MG63 (cell line): ENCODE measurements at places on chromosomes 2 and 18. TPM values are rescaled to one million over a fixed set of nuclear protein-coding genes. Genes with fewer than 3 reads are reported as not detected.

GPAT2 gene
- total RNA-seq = not detected in 2 replicates

RAD51AP2 gene
- not detected in 2 replicates for total RNA-seq

KCTD18 gene
- total RNA-seq = 13.0 and 30.5 TPM in 2 replicates

COL3A1 gene
- 104 and 106 TPM in 2 replicates for total RNA-seq

CD226 gene
- total RNA-seq = 0.07 and 0.10 TPM in 2 replicates

EVX2 gene
- not detected in 2 replicates for total RNA-seq

TOGARAM2 gene
- total RNA-seq = 1.0 and 3.7 TPM in 2 replicates

LRP2 gene
- not detected in 2 replicates for total RNA-seq

LAMA1 gene
- 1.1 and 1.6 TPM in 2 replicates for total RNA-seq

ANKZF1 gene
- 21.3 and 23.4 TPM in 2 replicates for total RNA-seq

HMSD gene
- total RNA-seq = not detected in 2 replicates

SPC25 gene
- total RNA-seq = 28.1 and 32.4 TPM in 2 replicates

C2orf78 gene
- not detected in 2 replicates for total RNA-seq

CNGA3 gene
- total RNA-seq = not detected in 2 replicates

DNA sequence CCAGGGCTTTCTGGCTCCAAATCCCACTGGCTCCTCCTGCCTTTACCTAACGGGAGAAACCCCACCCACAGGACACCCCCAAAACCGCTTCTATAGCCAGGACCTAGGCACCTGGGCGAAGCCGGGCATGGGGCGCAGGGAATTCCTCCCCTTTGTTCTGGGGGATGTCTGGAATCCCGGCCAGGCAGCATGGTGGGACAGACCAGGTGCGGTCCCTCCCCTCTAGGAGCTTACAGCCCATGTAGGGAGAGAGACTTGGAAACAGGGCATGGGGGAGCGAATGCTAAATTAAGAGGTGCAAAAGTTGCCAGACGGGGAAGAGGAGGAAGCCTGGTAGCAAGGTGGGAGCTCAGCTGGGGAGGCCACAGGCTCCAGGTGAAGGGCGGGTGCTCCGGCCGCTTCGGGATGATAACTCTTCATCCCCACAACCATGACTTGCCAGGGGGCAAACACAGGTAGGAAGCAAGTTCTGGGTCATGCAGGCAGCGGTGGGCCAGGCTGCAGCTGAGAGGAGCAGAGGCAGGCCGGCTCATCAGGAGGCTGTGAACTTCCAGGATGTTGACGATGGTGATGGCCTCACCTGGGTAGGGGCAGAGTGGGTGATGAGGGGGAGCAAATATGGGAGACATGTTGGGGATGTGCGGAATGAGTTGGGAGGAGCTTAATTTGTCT lies 1.3 kb downstream of the TMEM37 start:
- no peak for DNase-seq

GRCh38 chr2:75549401-75550253 lies 11.1 kb downstream of the EVA1A start:
- no peak for DNase-seq

DNA sequence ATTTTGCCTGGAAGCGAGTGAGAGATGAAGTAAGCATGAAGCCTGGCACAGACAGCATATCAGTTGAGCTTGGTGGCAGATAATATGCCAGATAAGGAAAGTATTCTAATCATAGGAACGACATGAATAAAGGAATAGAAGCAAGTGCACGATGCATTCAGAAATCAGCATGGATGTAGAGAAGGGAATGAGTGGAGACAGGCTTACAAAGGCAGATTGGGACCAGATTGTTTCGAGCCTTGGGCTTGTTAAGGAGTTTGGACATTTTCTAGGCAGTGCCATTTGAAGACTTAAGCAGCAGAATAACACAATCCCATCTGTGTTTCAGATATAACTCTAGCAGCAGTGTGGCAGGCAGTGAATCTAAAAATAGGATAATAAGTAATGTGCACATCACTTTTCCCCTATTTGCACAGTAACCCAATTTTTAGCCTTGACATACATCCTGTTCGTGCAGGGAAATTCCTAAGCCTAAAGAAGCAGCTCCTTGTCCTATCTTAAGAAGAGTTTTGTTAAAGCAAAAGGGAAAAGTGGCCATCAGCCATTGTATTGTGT lies 450.2 kb downstream of the PLCL1 start:
- no peak for DNase-seq

DNA sequence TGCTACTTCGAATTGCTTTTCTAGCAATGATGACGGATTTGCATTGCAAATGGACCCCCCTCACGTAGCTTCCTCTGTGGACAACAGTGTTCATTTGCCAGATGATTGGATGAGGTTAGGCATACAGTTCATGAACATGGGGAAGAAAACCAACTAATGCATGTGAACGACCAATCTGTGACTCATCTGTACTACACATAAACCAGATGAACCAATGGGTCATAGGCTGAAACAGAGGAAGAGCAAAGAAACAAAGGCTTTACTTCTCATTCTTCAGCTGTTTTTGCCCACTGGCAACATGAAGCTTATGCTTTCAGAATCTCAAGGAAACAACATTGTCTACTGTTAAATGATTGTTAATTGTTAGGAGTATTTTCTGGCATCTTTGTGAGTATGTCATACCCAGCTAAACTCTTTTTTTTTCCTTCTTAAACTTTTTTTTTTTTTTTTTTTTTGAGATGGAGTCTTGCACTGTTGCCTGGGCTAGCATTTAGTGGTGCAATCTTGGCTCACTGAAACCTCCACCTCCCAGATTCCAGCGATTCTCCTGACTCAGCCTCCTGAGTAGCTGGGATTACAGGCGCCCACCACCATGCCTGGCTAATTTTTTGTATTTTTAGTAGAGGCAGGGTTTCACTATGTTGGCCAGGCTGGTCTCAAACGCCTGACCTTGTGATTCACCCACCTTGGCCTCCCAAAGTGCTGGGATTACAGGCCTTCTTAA lies 35.5 kb downstream of the EFEMP1 start:
- peak; percentile 61 for DNase-seq

GRCh38 chr2:155663265-155663664 lies 669.3 kb downstream of the NR4A2 start:
- DNase-seq = no peak

DNA sequence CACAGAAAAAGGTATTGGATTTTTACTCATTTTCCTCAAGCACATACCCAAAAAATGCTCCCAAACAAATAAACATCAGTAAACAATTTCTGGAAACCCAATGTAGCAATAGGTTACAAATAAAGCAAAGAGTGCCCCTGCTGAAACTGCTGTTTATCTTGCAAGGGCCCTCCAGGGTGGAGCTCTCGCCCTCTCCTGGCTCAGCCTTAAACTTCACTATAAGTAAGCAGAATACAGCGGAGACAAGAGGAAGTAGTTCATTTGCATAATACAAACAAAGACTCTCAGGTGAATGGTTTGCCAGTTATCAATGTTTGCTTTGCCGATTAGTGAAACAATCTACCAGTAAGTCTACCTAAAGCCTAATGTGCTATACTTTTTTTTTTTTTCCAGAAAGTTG lies 437.6 kb downstream of the DLGAP1 start:
- DNase-seq = peak; percentile 8

GRCh38 chr2:40559175-40559574 lies 107.3 kb upstream of the SLC8A1 start:
- peak; percentile 33 for DNase-seq

- no peak for DNase-seq
These were observed 22.0 kb upstream of the POLR1B start for GRCh38 chr2:112520234-112520783.

- no peak for DNase-seq
These were observed 87.1 kb upstream of the MCFD2 start for GRCh38 chr2:47002480-47003381.

- DNase-seq = no peak
These were observed 592.0 kb upstream of the LRRTM1 start for GRCh38 chr2:80896576-80896975.

GRCh38 chr2:158038901-158039300 lies 62.8 kb upstream of the UPP2 start:
- no peak for DNase-seq

- DNase-seq = no peak
These were observed 246.3 kb downstream of the IRS1 start for GRCh38 chr2:226553333-226553732.

DNA sequence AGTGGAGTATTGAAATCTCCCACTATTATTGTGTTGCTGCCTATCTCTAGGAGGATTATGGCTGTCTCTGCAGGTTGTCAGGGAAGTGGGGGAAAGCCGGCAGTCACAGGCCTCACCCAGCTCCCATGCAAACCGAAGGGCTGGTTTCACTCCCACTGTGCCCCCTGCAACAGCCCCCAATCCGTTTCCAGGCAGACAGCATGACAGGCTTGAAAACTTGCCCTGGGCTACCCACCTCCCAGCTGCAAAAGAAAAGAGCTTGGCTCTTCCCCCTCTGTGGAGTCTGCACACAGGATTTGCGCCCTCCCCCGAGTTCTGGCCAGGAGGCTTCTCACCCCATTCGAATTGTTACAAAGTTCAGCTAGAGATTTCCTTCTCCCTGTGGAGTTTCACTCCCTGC lies 87.4 kb upstream of the MSTN start:
- DNase-seq = no peak

GRCh38 chr2:26483516-26483915 lies 5.6 kb upstream of the OTOF start:
- DNase-seq = no peak

GRCh38 chr2:233469261-233470010 lies 97.1 kb downstream of the USP40 start:
- DNase-seq = no peak

- DNase-seq = no peak
These were observed 22.2 kb upstream of the AFTPH start for GRCh38 chr2:64501946-64502345.
